Stimulated activated CD4-positive, alpha-beta T cell treated with anti-CD3 and anti-CD28 coated beads, Interleukin-15, amount 100 ng/mL, for 1 hour (primary cell): ENCODE measurements at places on chromosomes 16 and 17.

DNA sequence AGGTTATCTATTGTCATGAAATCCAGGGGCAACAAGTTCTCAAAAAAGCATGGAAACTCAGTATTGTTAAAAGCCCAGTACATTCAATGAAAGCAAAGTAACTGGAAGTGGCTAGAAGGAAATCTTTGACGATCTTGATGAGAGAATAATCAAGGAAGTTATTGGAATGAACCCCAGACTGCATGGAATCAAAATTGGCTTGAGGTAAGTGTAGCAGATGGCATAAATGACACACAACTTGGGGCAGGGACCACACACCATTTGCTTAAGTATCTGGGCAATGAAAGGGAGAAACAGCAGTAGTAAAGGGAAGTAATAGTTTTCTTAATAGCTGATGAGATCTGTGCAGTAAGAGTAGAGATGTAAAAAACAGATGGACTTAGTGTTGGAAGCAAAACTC, 238.0 kb downstream of the HS3ST3A1 start:
- DNase-seq, result no peak

- no peak for DNase-seq
These were observed 24.7 kb upstream of the KIFC3 start for GRCh38 chr16:57826706-57827625.

GRCh38 chr16:79598348-79599181, 2.0 kb downstream of the MAF start:
- no peak for DNase-seq

GRCh38 chr16:51900221-51900780, 646.6 kb downstream of the TOX3 start:
- no peak for DNase-seq

DNA sequence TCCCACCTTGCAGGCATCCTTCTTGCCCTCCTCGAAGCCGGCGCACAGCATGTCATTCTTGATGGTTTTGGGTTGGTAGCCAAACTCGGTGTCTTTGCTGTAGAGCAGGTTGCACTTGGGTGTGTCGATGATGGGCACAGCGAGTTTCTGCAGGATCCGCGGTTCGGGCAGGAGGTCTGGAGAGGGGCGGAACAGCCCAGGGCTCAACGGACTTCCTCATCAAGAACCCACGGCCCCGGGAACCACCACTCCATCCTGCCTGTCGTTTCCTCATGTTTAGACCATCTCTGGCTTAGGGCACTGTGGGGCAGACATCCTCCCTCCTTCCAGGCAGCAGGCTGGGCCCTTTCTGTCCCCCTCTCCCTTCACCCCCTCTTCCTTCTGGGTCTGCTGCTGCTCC, 6.5 kb downstream of the PRSS27 start:
- DNase-seq, result no peak

DNA sequence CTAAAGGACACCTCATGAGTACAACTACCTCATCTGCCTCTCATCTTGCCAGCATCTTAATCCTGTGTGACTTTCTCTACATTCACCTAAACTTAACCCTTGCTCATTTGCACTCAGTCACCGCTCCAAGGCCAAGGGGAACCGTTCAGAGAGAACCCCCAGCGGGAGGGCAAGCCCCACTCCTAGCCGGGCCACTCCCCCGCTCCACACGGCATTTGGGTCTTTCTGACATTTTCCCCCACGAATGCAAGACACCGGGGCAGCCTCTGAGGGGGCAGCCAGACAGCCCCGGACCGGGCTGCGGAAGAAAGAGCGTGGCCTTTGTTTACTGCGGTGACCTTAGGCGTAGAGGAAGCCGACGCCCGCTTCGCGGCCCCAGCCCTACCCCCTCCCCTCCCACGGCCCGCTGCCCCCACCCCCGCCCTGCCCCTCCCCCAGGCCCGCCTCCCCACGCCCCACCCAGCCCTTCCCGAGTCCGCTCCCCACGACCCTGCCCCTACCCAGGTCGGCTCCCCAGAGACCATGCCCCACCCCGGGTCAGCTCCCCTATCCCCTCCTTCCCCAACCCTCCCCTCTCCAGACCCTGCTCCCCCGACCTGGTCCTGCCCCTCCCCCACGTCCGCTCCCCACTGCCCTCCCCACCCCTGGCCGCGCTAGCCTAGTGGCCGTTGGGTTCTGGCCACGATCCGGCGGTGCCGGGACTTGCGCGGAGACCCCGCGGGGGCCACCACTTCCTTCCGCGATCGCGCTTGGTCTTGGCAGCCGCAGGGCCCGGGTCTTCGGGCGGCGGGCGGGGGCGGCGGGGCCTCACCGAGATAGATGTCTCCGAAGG, 789 bp downstream of the CSNK1D start:
- DNase-seq, result no peak

DNA sequence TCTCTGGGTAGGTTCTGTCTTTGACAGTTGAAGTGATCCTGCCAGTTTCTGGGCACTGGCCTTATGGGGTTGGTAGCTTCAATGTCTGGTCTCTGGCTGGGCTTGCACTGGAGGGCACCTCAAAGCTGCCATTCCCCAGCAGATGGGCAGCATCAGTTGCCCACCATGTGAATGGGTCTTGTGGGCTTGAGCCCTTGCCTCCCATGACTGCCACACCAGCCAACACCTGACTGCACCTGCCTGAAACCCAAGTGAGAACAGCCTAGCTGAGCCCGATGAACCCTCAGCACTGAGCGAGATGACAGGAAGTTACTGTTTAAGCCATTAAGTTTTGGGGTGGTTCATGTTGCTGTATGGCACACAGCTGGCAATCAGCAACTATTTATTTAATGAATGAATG, 69.1 kb upstream of the AXIN2 start:
- no peak for DNase-seq
